ENCODE measurements at places on chromosomes 13 and 19. TPM values are rescaled to one million over a fixed set of nuclear protein-coding genes. Genes with fewer than 3 reads are reported as not detected.

CDX2 gene
- total RNA-seq, result not detected

TEKTIP1 gene
- total RNA-seq, result not detected

C1QTNF9 gene
- total RNA-seq, result not detected

UBE2L5 gene
- total RNA-seq, result not detected

NR2C2AP gene
- total RNA-seq, result 7.9 TPM

MIPEP gene
- total RNA-seq, result 14.1 TPM
